ENCODE measurements at places on chromosomes 5 and 9. TPM values are rescaled to one million over a fixed set of nuclear protein-coding genes. Genes with fewer than 3 reads are reported as not detected.

The EQTN gene
- 1.4 TPM for total RNA-seq

The NRG2 gene
- total RNA-seq, result 0.99 TPM

The GPRIN1 gene
- 4.8 TPM for total RNA-seq

The INSL6 gene
- total RNA-seq, result not detected

The ADAMTS2 gene
- 49.3 TPM for total RNA-seq

The SSBP2 gene
- total RNA-seq, result 57.7 TPM

The KLHL9 gene
- 33.2 TPM for total RNA-seq

The BTNL3 gene
- not detected for total RNA-seq

- no peak for DNase-seq
Measured at GRCh38 chr9:93124793-93125192, 9.3 kb downstream of the NINJ1 start.

- DNase-seq, result no peak
Measured at GRCh38 chr9:98249771-98250170, 5.7 kb downstream of the TBC1D2 start.

DNA sequence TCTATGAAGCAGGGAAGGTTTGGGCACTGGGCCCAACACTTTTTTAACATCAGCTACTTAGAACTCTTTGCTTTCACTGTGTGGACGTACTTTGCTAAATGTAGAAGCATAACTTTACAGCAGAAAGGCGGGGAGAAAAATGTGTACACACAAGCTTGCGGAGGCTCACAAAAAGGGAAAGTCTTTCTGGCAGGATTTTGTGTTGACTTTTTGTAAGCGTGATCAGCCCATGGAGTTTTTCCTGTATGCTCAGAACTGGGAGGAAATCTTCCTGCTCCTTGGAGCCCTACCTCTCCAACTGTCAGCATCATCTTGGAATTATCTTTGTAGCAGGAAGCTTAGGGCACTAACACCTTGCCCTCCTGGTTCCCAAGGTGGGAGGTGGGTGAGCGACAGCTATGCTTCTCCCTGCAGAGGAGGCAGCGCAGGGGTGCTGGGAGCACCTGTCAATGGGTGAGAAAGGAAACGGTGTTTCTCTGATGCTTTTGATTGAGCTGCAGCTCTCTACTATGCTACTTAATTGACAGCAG lies 321.9 kb downstream of the GADD45G start:
- DNase-seq, result peak; percentile 17

- DNase-seq, result no peak
Measured at GRCh38 chr9:38708759-38709158, 11.2 kb downstream of the FAM240B start.

GRCh38 chr9:95773053-95773418 lies 102.5 kb upstream of the ERCC6L2 start:
- no peak for DNase-seq

DNA sequence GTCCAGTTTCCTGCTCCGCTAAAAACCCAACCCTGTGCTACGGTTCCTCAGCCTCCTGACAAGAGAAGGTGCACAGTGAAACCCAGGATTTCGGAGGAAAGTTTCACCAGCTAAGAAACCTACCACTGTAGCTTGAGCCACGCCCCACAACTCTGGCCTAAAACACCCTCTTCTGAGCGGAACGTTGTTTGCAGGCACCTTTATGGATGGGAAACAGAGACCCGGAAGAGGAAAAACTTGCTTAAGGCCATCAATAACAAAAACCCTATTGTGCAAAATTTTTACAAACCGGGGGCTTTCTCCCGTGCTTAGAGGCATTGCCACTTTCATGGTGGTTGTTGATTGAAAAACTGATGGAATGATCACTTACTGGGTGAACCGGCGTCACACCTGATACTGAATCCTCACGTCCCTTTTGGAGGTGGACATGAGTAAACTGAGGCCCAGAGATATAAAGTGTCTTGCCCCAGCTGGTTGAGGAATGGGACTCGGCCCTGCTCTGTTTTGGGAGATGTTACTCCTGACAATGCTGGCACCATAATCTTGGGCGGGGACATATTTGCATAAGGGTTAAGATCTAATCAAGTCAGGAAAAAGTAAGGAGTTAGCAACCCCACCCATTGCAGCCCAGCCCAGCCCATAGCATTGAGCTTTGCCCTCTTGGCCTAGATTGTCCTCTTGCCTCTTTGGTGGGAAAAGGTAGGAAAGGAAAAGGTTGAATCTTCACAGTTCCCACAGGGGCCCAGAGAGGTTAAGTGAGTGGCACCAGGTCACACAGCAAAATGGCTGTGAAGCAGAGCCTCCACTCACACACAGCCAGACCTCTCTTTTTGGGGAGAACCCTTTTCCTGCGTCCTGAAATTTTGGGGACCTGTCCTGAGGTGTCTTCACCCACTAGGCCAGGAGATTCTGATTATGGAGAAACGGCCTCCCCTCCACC lies 23.2 kb upstream of the PTGS1 start:
- DNase-seq, result no peak

DNA sequence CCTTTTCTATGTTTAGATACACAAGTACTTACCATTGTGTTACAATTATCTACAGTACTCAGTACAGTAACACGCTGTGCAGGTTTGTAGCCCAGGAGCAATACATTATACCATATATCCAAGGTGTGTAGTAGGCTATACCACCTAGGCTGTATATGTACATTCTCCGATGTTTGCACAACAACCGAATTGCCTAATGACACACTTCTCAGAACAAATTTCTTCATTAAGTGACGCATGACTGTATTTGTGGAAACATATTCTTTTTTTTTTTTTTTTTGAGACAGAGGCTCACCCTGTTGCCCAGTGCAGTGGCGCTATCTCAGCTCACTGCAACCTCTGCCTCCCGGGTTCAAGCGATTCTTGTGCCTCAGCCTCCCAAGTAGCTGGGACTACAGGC lies 4.0 kb upstream of the RAD23B start:
- DNase-seq, result no peak

DNA sequence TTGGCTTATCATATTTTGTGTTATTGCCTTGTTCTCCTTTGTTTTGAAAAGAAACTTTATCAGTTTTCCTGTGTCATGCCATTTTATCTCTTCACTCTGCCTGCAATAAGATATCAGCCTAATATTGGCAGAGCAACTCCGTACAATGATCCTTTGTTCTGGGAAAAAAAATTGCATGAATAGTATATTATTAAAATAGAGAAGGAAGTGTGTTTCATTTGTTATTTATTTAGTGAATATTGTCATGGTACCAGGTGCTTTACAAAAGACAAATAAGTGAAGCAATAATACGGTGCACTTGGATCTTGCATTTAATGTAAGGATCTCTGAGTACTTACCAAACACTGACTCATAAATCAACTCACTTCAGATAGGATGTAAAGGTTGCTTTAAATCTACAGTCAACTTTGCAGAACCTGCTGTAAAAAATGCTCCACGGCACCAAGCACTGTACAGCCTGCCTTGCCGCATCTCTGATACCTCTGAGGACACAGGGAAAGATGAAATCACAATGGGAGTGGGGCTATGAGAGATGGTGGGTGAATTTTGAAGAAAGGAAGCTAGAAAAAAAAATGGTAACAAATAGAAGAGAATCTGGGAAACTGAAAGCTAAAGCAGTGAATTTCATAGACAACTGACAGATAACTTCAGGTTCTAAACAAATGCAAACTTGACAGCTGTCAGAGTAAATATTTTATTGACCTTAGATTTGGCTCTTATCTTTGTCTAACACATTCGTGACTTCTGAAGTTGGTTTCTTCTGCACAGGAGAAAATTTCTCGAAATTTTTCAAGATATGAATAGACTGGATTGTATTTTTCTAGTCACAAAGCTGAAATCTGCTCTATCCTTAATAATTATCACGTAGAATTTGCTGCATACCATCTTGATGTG lies 232.1 kb downstream of the ENC1 start:
- no peak for DNase-seq
